ENCODE measurements at places on chromosomes 5 and 9. TPM values are rescaled to one million over a fixed set of nuclear protein-coding genes. Genes with fewer than 3 reads are reported as not detected.

GDF9 gene
- 0.15 TPM for total RNA-seq

MEF2C gene
- 1.9 TPM for total RNA-seq

SPAAR gene
- total RNA-seq = 0.34 TPM

QRFP gene
- total RNA-seq = not detected

CA9 gene
- 0.74 TPM for total RNA-seq

DMRTA1 gene
- total RNA-seq = 0.17 TPM

NSD1 gene
- 15.6 TPM for total RNA-seq

FBP2 gene
- not detected for total RNA-seq

CDC20B gene
- not detected for total RNA-seq

PCDHB10 gene
- total RNA-seq = 0.15 TPM

FAM200C gene
- total RNA-seq = 2.7 TPM

DBH gene
- not detected for total RNA-seq

GFI1B gene
- total RNA-seq = under 0.01 TPM

FXN gene
- 16.5 TPM for total RNA-seq

PCDHB5 gene
- 0.84 TPM for total RNA-seq

IFNB1 gene
- total RNA-seq = not detected

PALM2AKAP2 gene
- total RNA-seq = 0.67 TPM

SOX30 gene
- total RNA-seq = 0.15 TPM

TSSK1B gene
- total RNA-seq = not detected

GRIN3A gene
- not detected for total RNA-seq

PCDHGA2 gene
- total RNA-seq = 0.50 TPM

GARIN3 gene
- not detected for total RNA-seq

SLC4A9 gene
- total RNA-seq = not detected

TAF11L10 gene
- total RNA-seq = not detected

All from bronchus fibroblast of lung (primary cell).